ENCODE measurements at places on chromosomes 6 and 20.

DNA sequence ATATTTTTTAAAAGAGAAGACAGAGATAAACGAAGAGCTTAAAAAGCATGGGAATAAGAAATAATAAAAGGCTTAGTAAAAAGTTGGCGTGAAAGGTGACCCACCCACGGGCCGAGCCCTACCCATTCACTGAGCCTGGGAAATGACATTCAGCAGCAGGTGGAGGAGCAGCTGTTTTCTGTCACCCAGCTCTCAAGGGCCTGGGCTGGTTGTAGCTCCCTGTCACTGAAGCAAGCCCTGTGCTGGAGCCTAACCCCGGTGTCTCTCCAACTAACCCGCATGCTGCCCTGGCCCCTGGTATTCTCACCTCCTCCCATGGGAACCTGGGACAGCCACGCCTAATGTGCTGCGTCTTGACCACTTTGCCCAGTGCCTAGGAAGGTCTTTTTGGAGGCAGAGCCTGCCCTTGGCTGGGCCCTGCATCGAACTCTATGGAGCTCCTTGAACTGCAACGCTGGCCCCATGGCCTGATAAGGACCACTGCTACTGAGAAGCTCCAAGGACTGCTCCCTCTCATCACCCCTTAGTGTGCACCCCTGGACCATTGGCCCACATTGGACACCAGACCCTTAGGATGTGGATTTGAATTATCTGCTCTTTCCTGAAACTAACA is 68.8 kb upstream of the IYD start:
- DNase-seq = no peak

DNA sequence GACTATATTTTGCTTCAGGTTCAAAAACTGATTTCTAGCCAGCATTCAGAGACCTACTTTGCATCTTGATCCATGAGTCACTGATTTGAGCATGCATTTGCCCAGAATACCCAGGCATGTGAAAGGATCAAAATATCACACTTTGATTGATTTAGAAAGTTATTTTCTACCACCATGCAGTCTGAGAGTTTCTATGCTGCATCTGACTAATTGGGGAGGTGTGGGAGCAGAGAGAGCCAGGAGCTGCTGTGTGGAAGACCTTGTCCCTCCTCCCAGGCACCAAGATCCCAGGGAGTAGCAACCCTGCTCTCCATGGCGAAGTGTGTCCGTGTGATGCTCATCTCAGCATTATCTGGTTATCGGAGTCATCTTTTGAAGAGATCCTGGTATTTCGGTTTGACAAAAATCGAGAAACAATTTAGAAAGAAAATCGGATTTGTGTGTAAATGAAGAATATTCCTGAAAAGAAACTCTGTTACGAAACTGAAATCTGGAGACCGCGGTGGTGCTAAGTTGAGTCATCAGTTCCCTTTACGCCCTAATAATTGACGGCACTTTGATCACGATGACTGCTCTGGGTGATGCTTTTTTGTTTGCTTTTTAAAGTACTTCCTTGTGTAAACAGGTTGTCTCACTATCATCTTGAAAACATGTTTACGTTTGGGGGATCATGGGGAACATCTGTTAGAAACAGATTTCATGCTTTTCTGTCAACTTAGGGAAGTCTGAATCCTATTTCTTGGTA is 193.4 kb downstream of the BACH2 start:
- no peak for DNase-seq

DNA sequence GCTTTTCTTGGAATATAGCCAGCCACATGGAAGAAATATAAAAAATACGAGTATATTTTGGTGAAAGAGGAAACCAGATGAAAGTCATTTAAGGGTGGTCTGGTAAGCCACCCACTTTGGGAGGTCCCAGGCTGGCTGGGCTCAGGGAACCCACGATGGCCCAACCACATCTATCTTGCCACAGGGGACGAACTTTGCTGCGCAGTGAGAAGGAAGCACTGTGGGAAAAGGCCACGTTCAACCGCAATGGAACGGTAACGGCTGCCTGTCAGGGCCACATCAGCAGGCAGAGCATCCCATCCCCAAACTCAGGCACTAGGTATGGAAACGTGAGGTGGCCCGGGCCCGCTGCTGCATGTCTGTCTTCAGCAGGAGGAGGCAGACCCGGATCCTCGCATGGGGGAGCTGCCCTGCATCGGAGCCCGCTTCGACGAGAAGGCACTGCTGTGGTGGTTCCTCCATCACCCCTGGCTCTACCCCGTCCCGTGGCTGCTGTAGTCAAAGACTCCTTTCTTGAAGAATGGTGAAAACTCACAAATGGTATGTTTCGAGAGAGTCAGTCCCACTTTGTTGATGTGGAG is 300.4 kb downstream of the KIF16B start:
- no peak for DNase-seq

GRCh38 chr6:109987196-109987595 is 9.1 kb downstream of the GPR6 start:
- DNase-seq = no peak

DNA sequence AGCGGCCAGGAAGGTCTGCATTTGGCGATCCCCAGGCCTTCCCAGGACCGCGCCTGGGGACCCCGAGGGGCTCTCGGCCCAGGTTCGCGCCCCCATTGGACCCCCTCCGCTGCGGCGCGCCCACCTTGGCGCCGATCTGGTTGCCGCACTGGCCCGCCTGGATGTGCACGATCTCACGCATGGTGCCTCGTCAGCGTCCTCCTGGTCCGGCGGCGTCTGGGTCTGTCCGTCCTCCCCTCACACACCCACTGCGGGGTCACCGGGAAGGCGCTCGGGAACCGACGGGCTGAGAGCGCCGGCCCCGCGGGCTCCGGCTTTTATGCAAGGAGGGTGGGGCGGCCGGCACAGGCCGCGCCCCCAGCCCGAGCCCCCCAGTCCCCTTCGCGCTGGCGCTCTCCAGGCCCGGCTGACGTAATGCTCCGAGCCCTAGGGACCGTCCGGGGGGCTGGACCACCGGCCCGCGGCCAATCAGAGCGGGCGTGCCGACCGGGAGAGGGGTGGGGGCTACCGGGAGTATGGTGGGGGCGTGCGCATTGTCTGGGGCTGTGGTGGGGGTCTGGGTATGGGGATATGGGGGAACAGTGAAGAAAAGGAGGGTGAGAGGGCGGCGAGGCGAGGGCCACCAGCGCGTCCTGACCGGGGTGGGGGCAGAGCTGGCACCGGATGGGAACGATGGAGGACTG is at the start of gene TUBB2B:
TSS of gene TUBB2B (minus strand) at position 291 of the 683 bp plus-strand sequence. CDS start at position 181, 110 bp downstream.
- DNase-seq = no peak

- no peak for DNase-seq
Observed at GRCh38 chr6:40138273-40138720, 204.0 kb upstream of the MOCS1 start.

DNA sequence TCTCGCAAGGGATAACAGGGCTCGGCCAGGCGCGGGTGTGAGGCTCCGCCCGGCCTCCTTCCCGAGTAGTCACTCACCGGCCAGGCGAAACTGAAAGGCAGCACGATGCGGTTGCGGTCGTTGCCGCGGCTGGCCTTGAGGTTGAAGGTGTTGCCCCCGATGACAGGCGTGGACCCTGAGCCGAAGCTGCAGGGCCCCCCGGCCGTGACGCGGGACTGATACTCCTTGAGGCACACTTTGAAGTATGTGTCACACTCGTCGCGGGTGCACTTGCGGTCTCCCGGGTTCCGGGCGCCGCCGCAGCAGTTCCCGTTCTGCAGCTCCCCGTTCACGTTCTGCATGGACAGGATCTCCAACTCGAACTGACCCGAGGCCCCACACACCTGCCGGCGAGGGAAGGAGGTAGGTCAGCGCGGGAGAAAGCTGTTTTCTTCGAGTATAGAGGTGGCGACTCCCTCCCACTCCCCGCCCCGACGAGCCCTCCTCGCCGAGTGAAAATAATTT is 1.1 kb downstream of the JAG1 start:
- no peak for DNase-seq

DNA sequence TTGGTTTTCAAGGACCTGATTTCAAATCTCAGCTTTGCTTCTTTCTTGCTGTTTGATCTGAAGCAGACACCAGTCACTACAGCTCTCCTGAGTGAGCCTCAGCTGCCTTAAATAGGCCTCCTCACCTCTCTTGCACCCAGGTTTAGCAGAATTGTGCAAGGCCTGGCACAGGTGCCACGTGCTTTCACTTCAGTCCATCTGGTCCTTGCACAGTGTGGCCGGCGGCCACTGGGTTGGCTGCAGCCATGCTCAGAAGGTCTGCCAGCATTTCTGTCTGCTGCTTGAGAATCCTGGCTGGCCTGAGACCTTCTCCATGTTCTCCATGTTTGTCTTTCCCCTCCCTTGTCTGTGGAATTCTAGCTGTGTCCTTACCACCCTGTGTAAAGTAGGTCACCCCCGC is 14.5 kb upstream of the DAAM2 start:
- no peak for DNase-seq

GRCh38 chr20:61316346-61316745 is 64.3 kb downstream of the CDH4 start:
- no peak for DNase-seq

DNA sequence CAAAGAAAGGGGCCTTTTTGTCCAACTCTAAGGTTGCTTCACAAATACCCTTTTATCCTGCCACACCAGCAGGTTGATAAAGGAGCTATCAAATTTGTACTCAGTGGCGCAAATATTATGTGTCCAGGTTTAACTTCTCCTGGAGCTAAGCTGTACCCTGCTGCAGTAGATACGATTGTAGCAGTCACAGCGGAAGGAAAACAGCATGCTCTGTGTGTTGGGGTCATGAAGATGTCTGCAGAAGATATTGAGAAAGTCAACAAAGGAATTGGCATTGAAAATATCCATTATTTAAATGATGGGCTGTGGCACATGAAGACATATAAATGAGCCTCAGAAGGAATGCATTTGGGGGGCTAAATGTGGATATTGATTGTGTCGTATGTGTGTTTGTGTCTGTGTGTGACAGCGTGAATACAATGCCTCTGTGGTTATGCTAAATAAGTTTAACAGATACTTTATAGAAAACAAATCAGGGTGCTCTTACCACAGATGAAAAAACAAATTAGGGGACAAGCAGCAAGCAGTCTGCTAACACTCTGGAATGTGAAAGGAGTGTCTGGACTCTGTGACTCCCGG is 33.6 kb downstream of the HM13 start:
- DNase-seq = no peak

GRCh38 chr20:51021067-51022025 is 1.6 kb downstream of the KCNG1 start:
- DNase-seq = no peak

DNA sequence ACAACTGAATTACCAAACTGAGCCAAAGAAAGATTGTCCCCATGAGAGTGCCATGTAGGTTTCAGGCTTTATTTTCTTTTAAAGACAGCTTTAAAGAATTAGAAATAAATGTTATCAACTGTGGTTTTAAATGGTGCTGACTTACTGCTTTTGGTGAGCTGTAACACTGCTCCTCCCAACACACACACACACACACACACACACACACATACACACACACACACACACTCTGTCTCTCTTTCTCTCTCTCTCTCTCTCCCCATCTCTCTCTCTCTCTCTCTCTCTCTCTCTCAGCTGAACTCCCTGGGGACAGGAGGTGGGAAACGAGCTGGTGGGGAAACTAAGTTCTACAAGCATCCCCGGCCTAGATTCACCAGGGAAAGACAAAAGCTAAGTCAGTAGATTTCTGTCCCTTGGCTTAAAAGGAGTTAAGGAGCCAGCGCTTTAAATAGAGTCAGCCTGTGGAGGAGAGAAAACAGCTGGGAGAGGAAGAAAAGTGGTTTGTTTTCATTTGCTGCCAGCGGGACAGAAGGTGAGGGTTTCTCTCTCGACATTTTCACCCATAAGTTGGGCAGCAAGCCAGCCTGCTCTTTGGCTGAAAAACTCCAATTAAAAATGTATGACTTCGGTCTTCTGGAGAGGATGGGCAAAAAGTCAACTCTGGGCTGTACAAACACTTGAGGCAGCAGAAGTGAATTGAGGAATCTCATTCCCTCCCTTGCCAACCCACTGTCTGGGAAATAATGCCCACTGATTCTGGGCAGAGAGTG is 27.4 kb downstream of the CBLN4 start:
- DNase-seq = no peak

GRCh38 chr6:143164565-143165105 is 103.9 kb downstream of the AIG1 start:
- DNase-seq = no peak

DNA sequence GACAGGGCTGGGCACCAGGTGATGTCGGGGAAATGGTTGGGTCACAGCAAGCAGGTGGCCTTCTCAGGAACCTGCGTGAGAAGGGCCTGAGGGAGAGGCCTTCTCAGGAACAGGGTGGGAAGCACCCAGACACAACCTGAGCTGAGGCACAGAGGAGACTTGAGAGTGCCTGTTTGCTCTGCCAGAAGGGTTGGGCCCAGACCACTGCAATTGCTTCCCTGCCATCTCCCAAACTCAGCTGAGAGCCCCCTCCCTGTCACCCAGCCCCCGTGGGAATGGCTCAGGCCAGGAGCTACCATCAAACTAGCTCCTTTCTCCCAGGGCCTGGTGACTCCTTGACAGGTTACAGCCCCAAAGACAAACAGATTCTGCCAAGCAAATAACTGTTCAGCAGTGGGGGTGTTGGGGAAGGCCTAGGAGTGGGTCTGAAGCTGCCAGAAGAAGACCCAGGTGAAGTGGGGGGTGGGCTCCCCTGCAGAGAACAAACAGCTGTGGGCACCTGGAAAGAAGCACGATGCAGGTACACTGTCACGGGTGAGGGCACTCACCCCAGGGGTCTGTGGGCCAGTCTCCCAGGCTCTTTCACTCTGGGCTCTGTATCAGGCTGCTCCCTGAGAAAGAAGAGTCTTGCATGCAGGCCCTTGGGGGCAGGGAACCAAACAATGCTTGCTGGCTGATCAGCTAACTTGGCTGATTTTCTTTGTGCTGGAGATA is 30.4 kb upstream of the SPDEF start:
- no peak for DNase-seq

DNA sequence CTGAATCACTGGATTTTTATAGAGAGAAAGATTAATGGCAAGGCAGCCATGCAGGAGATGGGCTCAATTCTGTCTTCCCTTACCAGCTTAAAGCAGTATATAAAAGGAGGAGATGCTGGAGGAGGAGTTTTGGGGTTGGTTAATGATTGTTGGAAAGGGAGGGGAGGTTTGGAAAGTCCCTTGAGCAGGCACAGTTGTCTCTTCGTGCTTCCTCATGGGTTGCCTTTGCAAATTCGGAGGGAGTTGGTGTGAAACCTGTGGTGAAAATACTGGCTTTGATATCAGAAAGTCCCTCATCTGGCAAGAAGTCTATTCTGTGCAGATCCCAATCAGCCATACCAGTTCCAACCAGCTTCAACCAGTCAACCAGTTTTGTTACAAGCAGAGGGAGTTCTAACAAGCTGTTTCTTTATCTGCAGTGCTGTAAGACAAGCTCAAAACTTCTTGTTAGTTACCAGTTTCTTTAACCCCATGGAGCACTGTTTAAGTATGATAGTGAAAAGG is 107.0 kb downstream of the HIVEP1 start:
- DNase-seq = no peak

- no peak for DNase-seq
Observed at GRCh38 chr20:46207793-46208192, 89.7 kb downstream of the CD40 start.

- DNase-seq = no peak
Observed at GRCh38 chr6:8047541-8048292, 16.5 kb downstream of the BLOC1S5 start.

- DNase-seq = peak; percentile 9
Observed at GRCh38 chr6:139531148-139532115, 157.0 kb upstream of the CITED2 start.
